Naive thymus-derived CD8-positive, alpha-beta T cell (primary cell): ENCODE measurements at places on chromosomes 16 and 17. TPM values are rescaled to one million over a fixed set of nuclear protein-coding genes. Genes with fewer than 3 reads are reported as not detected.

DRG2 gene
- polyA plus RNA-seq = 45.2 TPM

GDPD3 gene
- polyA plus RNA-seq = not detected

CCDC78 gene
- polyA plus RNA-seq = not detected

RBFOX1 gene
- not detected for polyA plus RNA-seq

SRL gene
- not detected for polyA plus RNA-seq

ST3GAL2 gene
- polyA plus RNA-seq = 16.5 TPM

TGFB1I1 gene
- 0.22 TPM for polyA plus RNA-seq

SNN gene
- 19.0 TPM for polyA plus RNA-seq

RND2 gene
- polyA plus RNA-seq = not detected

WSCD1 gene
- polyA plus RNA-seq = not detected

PCTP gene
- polyA plus RNA-seq = 2.3 TPM

PIMREG gene
- polyA plus RNA-seq = 0.27 TPM
